ENCODE measurements at places on chromosomes 13 and 19. TPM values are rescaled to one million over a fixed set of nuclear protein-coding genes. Genes with fewer than 3 reads are reported as not detected.

Gene TTC9B
- not detected for total RNA-seq

Gene RASIP1
- 33.4 TPM for total RNA-seq

Gene ACP7
- total RNA-seq, result not detected

Gene SMIM24
- not detected for total RNA-seq

Gene ZNF562
- 31.8 TPM for total RNA-seq

Gene CGB2
- total RNA-seq, result not detected

Gene TMEM238
- 16.4 TPM for total RNA-seq

Gene TTYH1
- not detected for total RNA-seq

Gene ZNF729
- not detected for total RNA-seq

DNA sequence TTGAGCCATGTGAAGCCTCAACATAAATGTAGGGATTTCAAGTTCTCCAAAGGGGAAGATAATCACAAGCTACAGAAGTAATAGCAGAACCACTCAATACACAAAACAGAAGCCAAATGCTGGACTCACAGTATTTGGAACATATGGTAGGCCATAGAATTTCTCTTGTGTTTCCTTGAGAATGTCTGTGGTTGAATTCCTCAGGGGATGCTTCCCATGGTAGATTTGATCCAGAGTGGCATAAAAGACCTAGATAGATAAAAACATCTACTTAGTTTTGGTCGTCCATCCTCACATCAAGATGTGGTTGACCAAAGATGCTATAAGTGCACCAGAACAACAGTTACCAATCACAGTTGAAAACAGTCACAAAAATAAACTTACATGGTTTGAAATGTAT is 83.4 kb downstream of the MIPEP start:
- no peak overlapping the region for H3K27ac ChIP-seq
- H3K36me3 ChIP-seq, result peaks cover 13% of the 10 kb centered on the region

DNA sequence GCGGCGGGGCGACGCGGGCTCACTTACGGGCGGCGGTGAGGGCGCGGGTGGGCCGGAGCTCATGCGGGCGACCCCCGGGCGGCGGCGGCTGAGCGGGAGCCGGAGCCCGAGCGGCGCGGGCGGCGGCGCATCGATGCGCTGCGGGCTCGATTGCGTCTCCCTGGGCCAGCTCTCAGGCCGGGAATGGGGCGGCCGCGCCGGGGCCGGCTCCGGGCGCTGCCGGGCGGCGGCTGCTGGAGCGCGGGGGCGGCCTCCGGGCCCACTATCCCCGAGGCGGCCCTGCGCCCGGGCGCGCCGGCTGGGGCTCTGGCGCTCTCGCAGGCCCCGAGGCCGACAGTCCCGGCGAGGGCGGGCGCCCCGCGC is 1.4 kb upstream of the TSHZ3 start:
- peak overlapping the region; percentile 88 for H3K4me3 ChIP-seq
- peaks cover 31% of the 10 kb centered on the region for H3K4me1 ChIP-seq
- peak; percentile 59 for DNase-seq
- peak overlapping the region; percentile 88 for H3K27ac ChIP-seq
- no peaks in the 10 kb centered on the region for H3K36me3 ChIP-seq
- peaks cover 60% of the 10 kb centered on the region for H3K27me3 ChIP-seq

DNA sequence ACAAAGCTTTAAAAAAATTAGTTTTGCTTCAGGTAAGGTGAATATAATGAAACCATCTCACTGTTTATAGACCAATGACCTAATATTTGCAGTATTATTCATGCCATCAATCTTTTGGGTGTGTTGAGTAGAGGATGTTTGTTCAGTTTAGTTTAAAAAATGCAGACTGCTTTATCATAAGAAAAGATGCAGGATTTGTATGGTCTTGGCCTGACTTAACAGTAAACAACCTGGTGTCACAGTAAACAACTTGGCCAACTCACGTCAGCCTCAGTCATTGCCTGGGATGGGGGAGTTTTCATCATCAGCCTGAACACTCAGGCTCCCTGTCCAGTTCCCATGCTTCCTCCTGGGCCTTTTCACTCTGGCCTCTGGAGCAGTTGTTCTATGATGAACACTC is 55.1 kb downstream of the LMO7 start:
- H3K36me3 ChIP-seq, result no peaks in the 10 kb centered on the region
- H3K27me3 ChIP-seq, result no peaks in the 10 kb centered on the region
- H3K4me3 ChIP-seq, result no peak overlapping the region

- H3K36me3 ChIP-seq, result no peaks in the 10 kb centered on the region
- DNase-seq, result no peak
- no peaks in the 10 kb centered on the region for H3K4me1 ChIP-seq
- H3K27ac ChIP-seq, result no peak overlapping the region
These were observed 1442.6 kb downstream of the SLITRK5 start for GRCh38 chr13:89113744-89114143.

- no peak for DNase-seq
- H3K27ac ChIP-seq, result no peak overlapping the region
- H3K36me3 ChIP-seq, result no peaks in the 10 kb centered on the region
- no peaks in the 10 kb centered on the region for H3K4me1 ChIP-seq
- no peaks in the 10 kb centered on the region for H3K27me3 ChIP-seq
These were observed 1463.4 kb upstream of the PCDH20 start for GRCh38 chr13:62879071-62879470.

GRCh38 chr13:72530471-72530870 is 197.0 kb downstream of the MZT1 start:
- no peak overlapping the region for H3K4me3 ChIP-seq
- no peaks in the 10 kb centered on the region for H3K36me3 ChIP-seq
- H3K27ac ChIP-seq, result no peak overlapping the region
- H3K4me1 ChIP-seq, result no peaks in the 10 kb centered on the region
- no peaks in the 10 kb centered on the region for H3K27me3 ChIP-seq

- no peaks in the 10 kb centered on the region for H3K27me3 ChIP-seq
- no peaks in the 10 kb centered on the region for H3K4me1 ChIP-seq
- H3K4me3 ChIP-seq, result no peak overlapping the region
- DNase-seq, result no peak
- H3K27ac ChIP-seq, result no peak overlapping the region
These were observed 22.8 kb downstream of the HAUS8 start for GRCh38 chr19:17052439-17052838.

DNA sequence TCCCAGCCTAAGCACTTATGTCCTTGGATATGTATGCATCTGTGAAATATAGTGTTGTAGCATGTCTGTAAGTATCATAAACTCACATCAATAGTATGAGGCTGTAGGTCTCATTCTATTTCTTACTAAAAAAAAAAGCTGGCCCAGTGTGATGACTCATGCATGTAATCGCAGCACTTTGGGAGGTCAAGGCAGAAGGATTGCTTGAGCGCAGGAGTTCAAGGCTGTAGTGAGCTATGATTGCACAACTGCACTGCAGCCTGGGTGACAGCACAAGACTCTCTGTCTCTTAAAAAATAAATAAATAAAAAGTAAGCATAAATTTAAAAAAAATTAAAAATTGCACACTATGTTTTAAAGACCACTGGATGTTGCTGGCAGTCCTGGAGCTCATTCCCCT is 79.1 kb upstream of the SPATA13 start:
- H3K4me3 ChIP-seq, result no peak overlapping the region
- H3K4me1 ChIP-seq, result peaks cover 12% of the 10 kb centered on the region
- H3K36me3 ChIP-seq, result no peaks in the 10 kb centered on the region
- no peak overlapping the region for H3K27ac ChIP-seq

DNA sequence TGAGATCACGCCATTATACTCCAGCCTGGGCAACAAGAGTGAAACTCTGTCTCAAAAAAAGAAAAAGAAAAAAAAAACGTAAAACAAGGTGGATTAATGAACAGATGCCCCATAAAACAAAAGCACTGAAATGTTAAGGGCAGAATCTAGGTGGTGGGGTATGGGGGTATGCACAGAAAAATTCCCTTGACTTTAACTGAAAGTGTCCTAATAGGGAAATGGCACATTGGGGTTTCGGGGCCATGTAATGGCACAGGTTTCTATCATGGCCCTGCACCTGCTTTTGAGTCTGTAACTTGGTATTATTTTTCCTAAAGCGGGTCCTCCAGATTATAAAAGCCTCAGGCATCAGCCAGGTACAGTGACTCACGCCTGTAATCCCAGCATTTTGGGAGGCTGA is 16.2 kb downstream of the NOP53 start:
- DNase-seq, result no peak
- H3K27ac ChIP-seq, result no peak overlapping the region
- no peaks in the 10 kb centered on the region for H3K4me1 ChIP-seq
- H3K27me3 ChIP-seq, result no peaks in the 10 kb centered on the region
- peaks cover 37% of the 10 kb centered on the region for H3K36me3 ChIP-seq

GRCh38 chr13:109999659-110000533 is 213.5 kb upstream of the IRS2 start:
- no peak for DNase-seq
- H3K36me3 ChIP-seq, result no peaks in the 10 kb centered on the region
- H3K4me1 ChIP-seq, result no peaks in the 10 kb centered on the region

GRCh38 chr13:37381502-37381901 is 217.1 kb downstream of the POSTN start:
- H3K36me3 ChIP-seq, result no peaks in the 10 kb centered on the region
- no peak overlapping the region for H3K27ac ChIP-seq
- H3K27me3 ChIP-seq, result no peaks in the 10 kb centered on the region

GRCh38 chr13:43546251-43546650 is 240.5 kb downstream of the ENOX1 start:
- no peaks in the 10 kb centered on the region for H3K27me3 ChIP-seq
- DNase-seq, result no peak
- no peaks in the 10 kb centered on the region for H3K36me3 ChIP-seq
- no peak overlapping the region for H3K4me3 ChIP-seq

- no peak overlapping the region for H3K27ac ChIP-seq
- H3K27me3 ChIP-seq, result no peaks in the 10 kb centered on the region
- no peak overlapping the region for H3K4me3 ChIP-seq
- H3K4me1 ChIP-seq, result no peaks in the 10 kb centered on the region
- DNase-seq, result no peak
- H3K36me3 ChIP-seq, result no peaks in the 10 kb centered on the region
These were observed 20.2 kb upstream of the FNDC3A start for GRCh38 chr13:48955536-48955935.

DNA sequence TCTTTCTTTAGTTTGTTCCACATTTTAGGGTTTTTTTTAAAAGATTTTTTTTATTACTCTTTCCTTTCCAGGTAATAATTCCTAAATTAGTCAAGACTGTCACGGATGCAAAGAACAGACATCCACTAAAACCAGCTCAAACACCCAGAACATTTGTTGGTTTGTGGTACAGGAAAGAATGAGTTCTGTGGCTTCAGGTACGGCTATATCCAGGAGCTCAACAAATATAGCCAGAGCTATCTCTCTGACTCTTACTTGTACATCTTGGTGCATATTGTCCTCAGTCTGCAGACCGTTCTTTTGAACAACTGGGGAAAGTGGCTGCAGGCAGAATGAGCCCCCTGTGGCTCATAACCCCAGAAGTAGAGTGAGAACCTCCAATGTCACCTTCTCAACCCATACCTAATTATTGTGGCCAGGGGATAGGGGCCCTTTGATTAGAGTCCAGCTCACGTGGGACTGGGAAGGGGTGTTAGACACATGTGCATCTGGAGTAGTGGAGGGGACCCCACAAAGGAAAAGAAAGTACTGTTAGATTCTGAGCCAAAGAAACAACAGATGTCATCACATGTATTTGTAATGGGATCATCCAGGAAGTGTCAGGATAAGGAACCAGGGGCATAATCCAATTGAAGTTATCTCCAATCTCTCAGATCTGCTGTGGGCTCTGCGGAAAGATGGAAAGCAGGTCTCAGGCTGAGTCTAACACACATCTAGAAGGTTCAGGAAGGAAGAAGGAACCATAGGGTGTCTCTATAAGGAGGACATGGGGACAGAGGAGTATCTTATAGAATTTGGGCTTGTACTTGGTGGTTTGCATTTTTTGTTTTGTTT is 1.9 kb upstream of the ZNF358 start:
- DNase-seq, result no peak
- H3K4me1 ChIP-seq, result peaks cover 19% of the 10 kb centered on the region
- no peaks in the 10 kb centered on the region for H3K36me3 ChIP-seq
- H3K27me3 ChIP-seq, result no peaks in the 10 kb centered on the region
- H3K27ac ChIP-seq, result peak overlapping the region; percentile 85
- H3K4me3 ChIP-seq, result no peak overlapping the region

DNA sequence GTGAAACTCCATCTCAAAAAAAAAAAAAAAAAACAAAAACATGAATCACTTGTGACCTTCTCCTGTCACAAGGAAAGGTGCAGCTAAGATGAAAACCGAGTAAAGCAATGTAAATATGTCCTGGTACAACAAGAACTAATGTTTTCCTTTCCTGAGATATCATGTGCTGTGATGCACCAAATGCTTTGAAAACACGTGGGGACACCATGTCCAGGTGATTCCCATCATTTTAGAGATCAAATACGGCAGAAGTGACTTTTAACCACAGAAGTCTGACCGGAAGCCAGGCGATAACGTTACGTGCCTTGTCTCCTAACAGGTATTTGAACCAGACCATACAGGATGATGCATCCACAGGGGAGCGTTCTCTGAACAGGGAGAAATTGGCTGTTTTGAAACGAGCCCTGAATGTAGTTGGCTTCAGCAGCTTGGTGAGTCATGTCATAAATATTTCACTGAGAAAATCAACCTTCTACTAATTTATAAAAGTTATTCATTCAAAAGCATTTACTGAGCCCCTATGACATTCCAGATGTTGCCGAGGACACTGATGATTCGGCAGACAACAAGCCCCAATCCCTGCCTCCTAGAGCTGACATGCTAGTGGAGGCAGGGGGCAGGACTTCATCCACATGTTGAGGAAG is 328.1 kb downstream of the MYO16 start:
- H3K4me1 ChIP-seq, result no peaks in the 10 kb centered on the region
- DNase-seq, result no peak
- H3K36me3 ChIP-seq, result no peaks in the 10 kb centered on the region
- no peak overlapping the region for H3K4me3 ChIP-seq
- no peaks in the 10 kb centered on the region for H3K27me3 ChIP-seq

- H3K36me3 ChIP-seq, result no peaks in the 10 kb centered on the region
- no peak overlapping the region for H3K4me3 ChIP-seq
- no peaks in the 10 kb centered on the region for H3K27me3 ChIP-seq
- peak overlapping the region; percentile 7 for H3K27ac ChIP-seq
These were observed 46.8 kb downstream of the LATS2 start for GRCh38 chr13:21014502-21015170.

GRCh38 chr13:21118180-21118579 is 56.8 kb upstream of the LATS2 start:
- H3K27me3 ChIP-seq, result no peaks in the 10 kb centered on the region
- H3K4me1 ChIP-seq, result no peaks in the 10 kb centered on the region
- no peak overlapping the region for H3K27ac ChIP-seq
- no peaks in the 10 kb centered on the region for H3K36me3 ChIP-seq

- H3K27ac ChIP-seq, result peak overlapping the region; percentile 79
- no peak overlapping the region for H3K4me3 ChIP-seq
- peaks cover 41% of the 10 kb centered on the region for H3K4me1 ChIP-seq
- no peaks in the 10 kb centered on the region for H3K27me3 ChIP-seq
These were observed 60.6 kb downstream of the CDADC1 start for GRCh38 chr13:49308097-49308875.

DNA sequence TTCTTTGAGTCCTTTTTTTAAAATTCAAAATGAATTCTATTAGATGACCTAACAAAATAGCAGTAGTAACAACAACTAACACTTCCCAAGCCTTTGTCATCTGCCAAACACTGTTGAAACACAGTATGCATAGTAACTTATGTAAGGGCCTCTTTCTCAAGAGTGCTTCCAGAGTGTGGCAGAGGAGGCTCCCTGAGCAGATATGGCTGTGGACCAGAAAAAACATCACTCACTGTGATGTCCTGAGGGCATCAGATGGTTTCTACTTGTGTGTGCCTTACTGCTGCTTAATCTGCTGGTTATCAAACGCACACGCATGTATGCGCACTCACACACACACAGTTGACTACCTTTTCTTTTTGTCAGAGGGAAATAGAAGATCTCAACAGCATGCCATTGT is 110.8 kb downstream of the DLEU7 start:
- no peak for DNase-seq
- no peak overlapping the region for H3K4me3 ChIP-seq
- no peaks in the 10 kb centered on the region for H3K36me3 ChIP-seq
- H3K4me1 ChIP-seq, result no peaks in the 10 kb centered on the region
- no peaks in the 10 kb centered on the region for H3K27me3 ChIP-seq
- H3K27ac ChIP-seq, result no peak overlapping the region
